Epithelial cell of proximal tubule (primary cell): ENCODE measurements at places on chromosomes 2 and 18. TPM values are rescaled to one million over a fixed set of nuclear protein-coding genes. Genes with fewer than 3 reads are reported as not detected.

DNA sequence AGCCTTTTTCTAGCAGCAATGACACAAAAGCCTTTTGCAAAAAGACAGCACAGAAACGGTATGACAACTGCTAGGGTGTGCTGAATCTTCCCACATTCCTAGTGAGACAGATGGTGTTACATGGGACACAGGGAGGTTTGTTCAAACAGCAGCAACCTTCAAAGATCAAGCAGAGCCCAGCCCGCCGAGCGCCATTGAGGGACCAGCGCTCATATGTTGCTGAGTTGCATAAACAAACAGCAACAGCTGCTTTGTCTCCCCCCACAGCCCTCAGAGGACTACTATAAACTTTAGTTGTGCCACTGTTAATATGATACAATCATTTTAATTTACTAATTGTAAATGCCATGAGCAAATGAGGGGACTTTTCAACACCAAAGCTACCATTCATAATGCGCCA, 117.7 kb downstream of the ZEB2 start:
- DNase-seq = no peak

DNA sequence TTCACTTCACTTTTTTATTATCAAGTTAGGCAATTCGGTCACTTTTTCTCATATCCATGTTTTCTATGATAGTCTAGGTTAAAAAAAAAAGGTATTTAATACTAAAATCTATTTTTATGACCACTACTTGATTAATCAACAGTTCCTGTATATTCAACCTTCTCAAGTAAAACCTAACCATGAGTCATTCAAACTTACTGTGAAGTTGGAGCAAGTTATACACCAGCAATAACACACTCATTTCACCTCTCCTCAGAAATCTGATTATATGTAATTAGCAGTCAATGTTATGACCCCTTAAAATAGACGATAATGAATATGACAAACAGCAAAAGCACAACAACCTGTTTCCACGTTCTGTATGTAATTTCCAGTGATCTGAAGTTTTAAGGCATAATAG, 35.0 kb upstream of the ADAM17 start:
- no peak for DNase-seq

GRCh38 chr18:8480506-8481328, 128.5 kb upstream of the RAB12 start:
- DNase-seq = peak; percentile 9

DNA sequence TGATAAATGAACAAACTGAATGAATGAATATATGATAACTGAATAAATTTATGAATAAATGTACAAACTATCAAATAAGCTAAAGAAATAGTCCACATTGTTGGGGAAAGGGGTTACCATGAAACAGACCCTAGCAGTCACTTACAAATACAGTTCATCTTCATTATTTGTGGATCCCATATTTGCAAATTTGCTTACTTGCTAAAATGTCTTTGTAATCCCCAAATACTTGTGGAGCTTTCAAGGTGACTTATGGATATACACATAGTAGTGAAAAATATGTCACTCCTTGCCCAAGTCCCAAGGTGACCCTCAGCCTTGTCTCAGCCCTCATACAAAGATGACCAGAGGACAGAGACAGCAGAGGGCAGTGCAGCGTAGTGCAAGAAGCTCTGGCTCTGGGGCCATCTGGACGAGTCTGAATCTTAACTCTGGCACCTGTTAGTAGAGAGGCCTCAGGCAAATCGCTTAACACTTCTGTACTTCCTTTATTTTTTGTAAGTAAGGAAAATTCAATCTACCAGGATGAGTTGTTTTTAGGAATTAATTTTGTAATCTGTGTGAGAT, 3.1 kb downstream of the PAIP2B start:
- no peak for DNase-seq

GRCh38 chr2:217185265-217185995, 325.6 kb upstream of the TNP1 start:
- no peak for DNase-seq

DNA sequence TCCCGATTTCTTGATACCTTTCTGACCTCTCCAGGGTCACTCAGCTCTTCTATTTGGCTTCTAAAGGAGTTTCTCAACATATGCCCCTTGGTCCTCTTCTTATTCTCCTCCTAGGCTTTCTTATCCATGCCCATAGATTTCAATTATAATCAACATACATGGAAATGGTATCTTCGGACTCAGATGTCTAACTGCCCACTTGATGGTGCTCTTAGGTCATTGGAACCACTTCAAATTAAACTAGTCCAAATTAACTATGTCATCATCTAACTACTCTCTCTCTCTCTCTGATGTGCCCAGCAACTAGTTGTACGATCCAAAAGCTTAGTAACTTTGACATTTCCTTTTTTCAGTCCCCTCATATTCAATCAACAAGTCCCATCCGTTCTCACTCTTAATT, 43.2 kb upstream of the GPR75 start:
- DNase-seq = no peak

Gene LPIN2
- total RNA-seq = 15.6 and 18.2 TPM in 2 replicates

Gene TRABD2A
- 0.58 and 1.5 TPM in 2 replicates for total RNA-seq
